ENCODE measurements at places on chromosomes 16 and 17. TPM values are rescaled to one million over a fixed set of nuclear protein-coding genes. Genes with fewer than 3 reads are reported as not detected.
A peak's percentile ranks its signal among the peaks of the same experiment; 100 is the strongest.

DNA sequence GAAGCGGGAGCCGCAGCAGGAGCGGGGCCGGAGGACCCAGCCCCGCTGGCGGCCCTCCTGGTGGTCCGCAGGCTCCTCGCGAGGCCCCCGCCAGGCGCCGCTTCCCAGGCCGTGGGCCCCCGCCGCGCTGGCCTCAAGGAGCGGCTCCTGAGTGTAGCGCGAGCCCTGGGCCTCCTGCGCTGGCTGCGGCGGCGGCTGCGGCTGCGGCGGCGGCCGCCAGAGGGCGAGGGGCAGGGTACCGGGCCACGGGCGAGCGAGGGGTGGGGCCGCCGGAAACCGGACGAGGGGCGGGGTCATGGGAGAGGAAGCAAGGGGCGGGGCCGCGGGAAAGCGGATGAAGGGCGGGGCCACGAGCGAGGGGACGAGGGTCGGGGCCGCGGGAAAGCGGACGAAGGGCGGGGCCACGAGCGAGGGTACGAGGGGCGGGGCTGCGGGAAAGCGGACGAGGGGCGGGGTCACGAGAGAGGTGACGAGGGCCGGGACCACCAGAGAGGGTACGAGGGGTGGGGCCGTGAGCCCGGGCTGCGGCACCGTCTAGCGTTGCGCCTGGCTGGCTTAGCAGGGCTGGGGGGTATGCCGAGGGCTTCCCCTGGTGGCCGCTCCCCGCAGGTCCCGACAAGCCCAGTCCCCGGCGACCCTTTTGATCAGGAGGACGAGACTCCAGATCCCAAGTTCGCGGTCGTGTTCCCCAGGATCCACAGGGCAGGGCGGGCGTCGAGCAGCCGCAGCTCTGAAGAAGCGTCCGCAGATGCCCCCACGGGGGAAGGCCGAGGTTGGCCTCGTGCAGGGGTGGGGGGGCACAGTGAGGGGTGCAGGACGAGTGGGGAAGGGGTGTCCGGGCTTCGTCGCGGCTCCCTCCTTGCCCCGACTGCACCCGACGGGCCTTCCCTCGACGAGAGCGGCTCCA is 1.7 kb downstream of the MYO15B start:
- peak overlapping the region; percentile 89 for H3K27ac ChIP-seq
- peak; percentile 97 for DNase-seq
- H3K4me1 ChIP-seq = peaks cover 6% of the 10 kb centered on the region
- peak overlapping the region; percentile 65 for H3K4me3 ChIP-seq
- no peaks in the 10 kb centered on the region for H3K36me3 ChIP-seq

GRCh38 chr17:65553646-65554552 is 7.5 kb downstream of the AXIN2 start:
- peak overlapping the region; percentile 42 for H3K27ac ChIP-seq
- H3K4me3 ChIP-seq = no peak overlapping the region
- H3K27me3 ChIP-seq = no peaks in the 10 kb centered on the region
- H3K36me3 ChIP-seq = no peaks in the 10 kb centered on the region

GRCh38 chr16:2475413-2476344 is 752 bp downstream of the TBC1D24 start:
- no peaks in the 10 kb centered on the region for H3K4me1 ChIP-seq
- H3K4me3 ChIP-seq = peak overlapping the region; percentile 58
- H3K36me3 ChIP-seq = no peaks in the 10 kb centered on the region
- peak overlapping the region; percentile 63 for H3K27ac ChIP-seq
- no peaks in the 10 kb centered on the region for H3K27me3 ChIP-seq

- peaks cover 6% of the 10 kb centered on the region for H3K4me1 ChIP-seq
- H3K36me3 ChIP-seq = no peaks in the 10 kb centered on the region
- H3K4me3 ChIP-seq = no peak overlapping the region
- H3K27me3 ChIP-seq = no peaks in the 10 kb centered on the region
These were observed 26.4 kb downstream of the HLF start for GRCh38 chr17:55291114-55291507.

DNA sequence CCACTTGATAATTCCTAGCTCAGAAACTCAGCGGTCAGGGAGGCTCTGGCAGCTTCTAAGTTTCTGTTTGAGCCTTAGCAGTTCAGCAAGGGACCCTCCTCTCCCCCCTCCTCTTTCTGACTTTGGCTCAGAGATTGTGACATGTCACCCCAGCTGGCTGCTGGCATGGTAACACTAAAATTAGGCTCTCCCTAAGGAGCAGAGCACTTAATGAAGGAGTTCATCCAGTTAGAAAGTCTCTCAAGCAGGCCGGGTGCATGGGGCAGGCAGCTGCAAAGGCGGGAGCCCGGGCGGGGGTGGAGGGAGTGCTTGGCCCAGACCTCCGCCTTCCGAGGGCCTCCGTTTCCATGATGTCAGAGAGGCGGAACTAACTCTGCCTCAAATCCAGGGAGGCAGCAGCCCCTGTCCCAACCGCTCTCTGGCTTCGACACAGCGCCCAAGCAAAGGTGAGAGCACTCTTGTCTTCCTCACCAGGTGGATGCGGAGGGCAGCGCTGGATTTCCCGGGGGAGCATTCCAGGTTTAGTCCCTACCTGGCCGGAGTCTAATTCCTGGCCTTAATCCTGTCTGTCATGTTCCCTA is 128.0 kb upstream of the PLCG2 start:
- peak; percentile 80 for DNase-seq
- no peaks in the 10 kb centered on the region for H3K27me3 ChIP-seq
- peaks cover 9% of the 10 kb centered on the region for H3K4me1 ChIP-seq
- peak overlapping the region; percentile 72 for H3K27ac ChIP-seq
- H3K36me3 ChIP-seq = no peaks in the 10 kb centered on the region

DNA sequence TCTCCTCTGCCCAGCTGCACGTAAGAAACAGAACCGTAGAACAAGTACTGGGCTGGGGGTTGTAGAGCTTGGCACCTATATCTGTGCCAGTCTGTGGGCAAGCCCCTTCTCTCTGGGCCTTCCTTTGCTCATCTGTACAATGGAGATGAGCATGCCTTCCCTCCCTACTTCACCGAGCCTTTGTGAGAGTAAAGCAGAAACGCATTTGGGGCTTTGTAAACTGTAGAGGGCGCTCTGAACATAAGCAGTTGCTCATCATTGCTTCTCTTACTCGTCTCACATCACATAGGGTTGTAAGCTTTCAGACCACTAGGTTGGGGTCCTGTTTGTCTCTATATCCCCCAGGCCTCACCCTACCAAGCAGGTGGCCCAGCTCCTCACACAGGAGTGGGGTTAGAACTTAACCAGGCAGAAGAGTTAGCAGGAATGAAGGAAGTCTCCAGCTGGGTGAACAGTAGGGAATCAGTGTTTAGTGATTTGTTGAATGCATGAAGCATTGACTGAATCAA is 15.1 kb downstream of the SAMD14 start:
- H3K27me3 ChIP-seq = no peaks in the 10 kb centered on the region
- DNase-seq = no peak
- H3K36me3 ChIP-seq = no peaks in the 10 kb centered on the region
- H3K4me1 ChIP-seq = no peaks in the 10 kb centered on the region

DNA sequence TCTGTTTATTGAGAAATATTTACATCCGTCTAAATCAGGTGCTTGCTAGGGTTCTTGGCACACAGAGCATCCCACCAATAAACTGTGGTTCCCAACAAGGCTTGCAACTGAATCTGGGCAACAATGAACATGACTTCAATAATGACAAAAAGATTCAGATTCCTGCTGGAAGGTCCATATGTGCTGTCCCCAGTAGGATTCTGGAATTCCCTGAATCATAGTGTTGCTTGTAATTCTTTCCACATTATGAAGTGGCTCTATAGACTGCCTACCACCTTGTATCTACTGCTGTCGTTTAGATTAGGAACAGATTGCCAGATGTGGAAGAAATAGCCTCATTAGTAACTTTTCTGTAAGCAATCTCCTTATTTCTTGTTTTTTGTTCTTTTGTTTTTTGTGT is 265.9 kb downstream of the WWOX start:
- no peak overlapping the region for H3K27ac ChIP-seq
- H3K4me3 ChIP-seq = no peak overlapping the region
- H3K4me1 ChIP-seq = no peaks in the 10 kb centered on the region
- H3K36me3 ChIP-seq = no peaks in the 10 kb centered on the region
- H3K27me3 ChIP-seq = no peaks in the 10 kb centered on the region

The PEMT gene
- total RNA-seq = 30.3 TPM

The HSBP1 gene
- total RNA-seq = 6.1 TPM

The HOXB13 gene
- not detected for total RNA-seq

The FOXC2 gene
- not detected for total RNA-seq

The PROCA1 gene
- not detected for total RNA-seq

The DNASE1L2 gene
- total RNA-seq = 0.97 TPM

The YBX2 gene
- 4.4 TPM for total RNA-seq

The CCL17 gene
- total RNA-seq = not detected

The ATP6V0C gene
- 14.3 TPM for total RNA-seq

Data from uterus (tissue), 4 donors.